ENCODE measurements at places on chromosomes 13 and 19. TPM values are rescaled to one million over a fixed set of nuclear protein-coding genes. Genes with fewer than 3 reads are reported as not detected.

The GNA15 gene
- 54.1 TPM for total RNA-seq

The CERS1 gene
- total RNA-seq = not detected

The ADGRE3 gene
- total RNA-seq = 0.15 TPM

DNA sequence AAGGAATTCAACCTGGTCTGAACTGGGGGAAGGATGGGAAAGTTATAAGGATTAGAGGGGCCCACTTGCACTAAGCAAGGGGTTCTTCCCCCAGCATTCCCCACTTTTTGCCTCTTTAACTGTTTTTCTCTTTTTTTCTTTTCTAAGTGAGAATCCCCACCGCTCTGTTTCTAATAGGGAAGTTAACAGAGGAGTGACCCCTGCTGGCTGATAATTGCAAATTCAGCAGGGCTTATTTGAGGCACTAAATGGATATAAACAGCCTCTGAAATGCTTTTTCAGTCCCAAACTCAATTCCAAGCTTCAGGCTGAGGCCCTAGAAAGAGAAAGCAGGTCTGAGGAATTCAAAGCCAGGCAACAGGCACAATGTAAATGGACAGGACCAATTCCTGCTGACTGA is 38.2 kb upstream of the CEACAM21 start:
- DNase-seq = no peak

DNA sequence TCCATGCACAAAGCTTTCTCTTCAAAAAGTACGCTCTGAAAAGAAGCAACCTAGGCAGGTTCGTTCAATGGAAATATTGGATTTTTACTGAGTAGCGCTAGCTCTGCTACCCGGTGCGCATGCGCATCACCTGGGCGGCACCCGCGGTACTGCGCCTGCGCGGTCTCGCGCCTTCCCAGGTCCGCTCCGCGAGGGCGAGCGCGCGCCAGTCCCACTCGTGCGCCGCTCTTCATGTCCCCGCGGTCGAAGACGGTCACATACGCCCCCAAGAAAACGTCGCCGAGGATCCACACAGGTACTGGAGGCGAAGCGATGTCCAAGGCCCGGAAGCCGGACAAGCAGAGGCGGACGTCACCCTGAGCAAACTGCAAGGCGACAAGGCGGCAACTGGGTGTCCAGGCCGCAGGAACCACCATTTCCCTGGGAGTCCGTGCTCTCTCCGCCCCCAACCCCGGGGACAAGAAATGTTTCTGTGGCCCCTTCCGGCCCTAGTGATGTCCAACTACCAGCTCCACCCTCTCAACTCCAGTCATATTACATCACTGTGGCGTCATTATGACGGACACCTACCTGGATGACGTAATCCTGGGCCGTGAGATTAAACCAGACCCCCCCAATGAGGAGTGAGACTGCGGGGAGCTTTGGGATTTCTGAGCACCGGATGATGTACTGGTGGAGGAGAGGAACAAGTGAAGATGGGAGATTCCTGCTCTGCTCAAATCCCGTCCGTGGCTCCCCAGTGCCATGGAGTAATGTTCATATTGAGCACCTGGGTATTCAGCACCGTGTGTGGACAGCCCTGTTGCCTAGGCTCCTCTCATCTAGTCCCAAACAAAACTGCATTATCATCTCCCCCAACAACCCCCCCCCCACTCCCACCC is 4.8 kb upstream of the KCNC3 start:
- peak; percentile 83 for DNase-seq

- no peak for DNase-seq
Measured at GRCh38 chr13:106052200-106052767, 483.2 kb downstream of the EFNB2 start.

DNA sequence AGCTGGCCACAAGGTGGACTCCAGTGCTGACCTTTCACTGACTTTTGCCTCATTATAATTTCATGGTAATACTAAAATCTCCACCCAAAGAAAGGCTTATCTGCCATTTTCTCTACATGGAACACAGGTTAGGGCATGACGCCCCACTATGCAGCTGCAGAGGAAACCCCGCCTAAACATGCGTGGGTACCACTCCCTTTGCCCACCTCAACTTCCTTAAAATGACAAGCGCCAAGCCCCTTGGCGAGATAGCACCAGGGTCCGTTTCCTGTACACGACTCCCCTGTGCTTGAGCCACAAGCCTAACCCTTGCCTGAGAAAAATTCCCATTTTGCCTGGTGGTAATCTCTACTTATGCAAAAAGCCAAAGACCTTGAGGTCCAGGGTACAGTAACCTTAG is 36.0 kb upstream of the PABPC3 start:
- no peak for DNase-seq

GRCh38 chr13:44816701-44817100 is 172.6 kb downstream of the NUFIP1 start:
- no peak for DNase-seq

DNA sequence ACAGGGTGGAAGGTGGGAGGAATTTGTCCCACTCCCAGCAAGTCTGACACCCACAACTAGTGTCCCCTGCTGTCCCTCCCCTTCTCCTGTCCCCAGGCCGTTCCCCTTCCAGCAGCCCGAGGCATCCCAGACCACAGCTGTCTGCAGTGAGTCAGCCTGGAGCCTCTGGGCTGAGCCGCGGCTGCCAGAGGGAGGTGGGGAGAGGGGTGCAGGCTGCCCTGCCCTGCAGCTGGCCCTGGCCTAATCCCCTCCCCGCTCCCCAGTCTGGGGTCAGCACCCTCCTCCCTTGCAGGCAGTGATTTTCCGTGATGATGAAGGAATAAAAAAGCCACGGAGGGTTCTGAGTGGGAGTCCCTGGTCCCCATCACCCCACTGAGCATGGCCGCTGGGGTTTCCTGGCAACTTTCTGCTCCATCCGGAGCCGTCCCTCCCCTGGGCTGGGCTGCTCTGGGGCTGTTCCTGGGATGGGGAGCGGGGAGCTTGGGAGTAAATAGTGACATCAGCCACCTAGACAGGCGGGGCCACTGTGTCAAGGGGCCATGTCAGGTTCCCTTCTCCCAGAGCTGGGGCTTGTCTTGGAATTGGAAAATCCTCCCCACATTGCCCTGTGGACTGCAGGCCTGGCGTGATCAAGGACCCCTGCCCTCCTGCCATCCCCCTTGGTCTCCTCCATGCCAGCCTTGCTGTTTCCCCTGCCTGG is 16.8 kb downstream of the SPC24 start:
- no peak for DNase-seq

All from T-helper 17 cell (primary cell).